Stromal cell of bone marrow (primary cell): ENCODE measurements at places on chromosomes 7 and 10.

DNA sequence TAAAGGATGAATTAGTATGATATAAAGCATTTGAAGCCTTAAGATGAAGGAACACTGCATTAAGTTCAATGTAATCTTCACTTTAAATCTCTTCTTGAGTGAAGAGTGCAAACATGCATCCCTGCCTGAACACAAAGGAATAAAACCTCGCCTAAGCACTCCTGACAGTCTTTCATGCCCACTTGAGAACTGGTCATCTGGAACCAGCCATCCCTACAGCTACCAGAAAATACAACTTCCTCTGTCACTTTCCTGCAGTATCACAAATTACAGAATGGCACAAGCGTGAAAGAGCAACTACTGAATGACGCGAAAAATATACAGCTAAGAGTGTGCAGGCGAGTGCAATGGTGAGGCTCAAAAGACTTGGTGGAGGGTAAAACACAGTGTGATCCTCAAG, 1079.9 kb downstream of the CNTNAP2 start:
- no peak for DNase-seq

- no peak for DNase-seq
Measured at GRCh38 chr7:20470082-20470481, 139.4 kb downstream of the ITGB8 start.

DNA sequence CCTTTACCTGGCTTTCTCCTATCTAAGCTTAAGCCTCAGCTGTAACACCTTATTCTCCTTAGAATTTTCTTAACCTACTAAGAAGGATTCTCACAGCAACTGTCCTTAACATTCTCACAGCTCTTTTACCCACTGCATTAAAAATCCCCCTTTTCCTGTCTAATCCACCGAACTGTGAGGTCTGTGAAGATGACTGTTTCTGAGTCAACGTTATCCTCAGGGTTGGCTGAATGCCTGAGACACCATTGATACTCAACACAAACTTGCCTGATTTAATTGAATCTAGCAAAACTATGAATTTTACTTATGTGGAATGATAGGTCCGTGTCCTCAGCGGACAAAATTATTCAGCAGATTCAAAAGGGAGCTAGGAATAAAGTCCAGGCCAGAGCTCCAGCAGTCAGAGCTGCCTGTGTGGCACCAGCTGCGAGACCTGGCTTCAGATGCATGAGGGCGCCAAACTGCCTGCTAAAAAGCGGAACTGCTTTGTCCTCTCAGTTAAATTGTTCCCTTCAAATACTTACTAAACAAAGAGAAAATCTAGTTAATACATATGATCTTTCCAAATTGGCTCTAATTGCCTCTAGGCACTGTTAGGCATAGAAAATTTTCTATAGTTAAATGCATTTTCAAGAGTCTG, 33.4 kb upstream of the VWDE start:
- no peak for DNase-seq

GRCh38 chr10:132714986-132715775, 70.8 kb downstream of the NKX6-2 start:
- DNase-seq = no peak

DNA sequence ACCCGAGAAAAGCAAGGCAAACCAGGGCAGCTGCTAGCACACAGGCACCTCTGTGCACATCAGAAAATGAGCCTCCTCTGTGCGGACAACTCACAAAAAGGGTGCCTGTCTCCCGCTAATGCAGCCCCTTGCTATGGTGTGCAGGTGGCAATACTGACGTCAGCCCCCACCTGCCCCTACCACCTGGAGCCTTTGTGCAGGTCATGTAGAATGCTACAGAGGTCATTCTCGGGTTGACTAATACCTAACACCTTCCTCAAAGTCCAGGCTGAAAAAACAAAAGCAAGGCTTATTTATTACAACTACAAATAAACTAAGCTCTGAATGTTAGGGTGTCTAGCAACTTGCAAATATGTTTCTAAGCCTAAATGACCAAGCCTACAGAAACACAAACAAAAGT, 13.9 kb downstream of the PIP4K2A start:
- no peak for DNase-seq

DNA sequence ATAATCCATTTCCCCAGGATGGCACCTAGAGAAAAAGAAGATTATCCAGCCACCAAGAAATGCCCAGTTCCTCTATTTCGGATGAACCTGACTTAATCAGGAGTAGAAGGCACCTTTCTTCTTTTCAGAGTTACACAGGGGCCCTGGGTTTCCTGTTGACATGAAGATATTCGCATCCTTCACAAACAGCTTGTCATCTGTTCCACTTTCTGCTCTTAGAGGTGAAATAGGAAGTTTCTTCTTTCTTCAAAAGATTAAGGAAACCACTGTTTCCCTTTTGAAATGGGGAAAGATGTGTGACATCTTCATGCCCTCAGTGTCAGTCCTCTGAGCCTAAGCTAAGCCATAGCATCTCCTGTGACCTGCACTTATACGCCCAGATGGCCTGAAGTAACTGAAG, 39.1 kb upstream of the RAB18 start:
- no peak for DNase-seq

DNA sequence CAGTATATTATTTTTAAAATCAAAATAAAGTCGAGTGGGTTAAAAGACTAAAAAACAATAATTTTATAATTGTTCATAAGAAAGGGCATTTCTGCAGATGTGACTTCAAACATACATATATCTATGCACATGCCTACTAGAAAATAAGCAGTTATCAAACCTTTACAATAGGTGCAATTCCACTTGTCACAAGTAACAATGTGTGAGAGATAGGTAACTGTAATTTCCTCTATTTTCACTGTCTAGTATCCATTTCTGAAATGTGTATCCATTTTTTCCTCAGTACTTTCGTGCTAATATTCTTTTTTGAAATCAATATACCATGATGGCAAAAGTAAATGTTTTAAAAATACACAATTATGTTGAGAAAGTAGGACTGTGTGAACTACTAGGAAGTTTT, 96.9 kb upstream of the GNAI1 start:
- no peak for DNase-seq

DNA sequence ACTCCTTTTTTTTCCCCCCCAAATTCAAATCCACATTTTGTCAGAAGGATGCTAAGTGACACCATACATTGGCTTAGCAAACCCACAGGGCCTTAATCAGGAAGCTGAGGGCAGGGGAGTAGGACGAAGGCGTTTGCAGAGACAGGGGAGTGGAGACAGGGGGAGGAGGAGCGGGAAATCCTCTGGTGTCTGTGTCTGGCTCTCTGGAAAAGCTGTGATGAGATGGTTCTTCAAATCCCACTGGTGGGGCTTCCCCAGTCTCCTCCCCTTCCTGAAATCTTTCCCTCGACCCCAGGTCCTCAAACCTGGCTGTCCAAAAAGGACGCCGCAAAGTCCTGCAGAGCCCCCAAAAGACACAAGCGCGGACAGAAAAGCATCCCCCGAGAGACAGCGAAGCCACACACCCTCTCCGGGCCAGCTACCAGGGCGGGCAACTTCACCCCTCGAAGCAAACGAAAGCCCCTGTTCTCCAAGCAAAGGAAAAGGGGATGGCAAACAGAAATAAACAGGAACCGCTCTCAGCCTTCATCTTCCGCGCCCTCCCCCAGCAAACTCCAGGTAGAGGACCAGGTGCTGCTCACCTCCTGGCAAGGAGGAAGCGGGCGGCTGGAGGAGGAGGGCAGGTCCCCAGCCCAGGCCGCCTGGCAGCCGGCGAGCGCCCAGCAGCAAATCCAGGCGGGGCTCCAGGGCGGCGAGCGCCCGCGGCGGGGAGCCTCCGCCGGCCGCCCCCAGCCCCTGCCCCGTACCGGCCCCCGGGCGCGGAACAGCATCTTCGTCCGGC, 520 bp downstream of the ELAPOR2 start:
- no peak for DNase-seq

DNA sequence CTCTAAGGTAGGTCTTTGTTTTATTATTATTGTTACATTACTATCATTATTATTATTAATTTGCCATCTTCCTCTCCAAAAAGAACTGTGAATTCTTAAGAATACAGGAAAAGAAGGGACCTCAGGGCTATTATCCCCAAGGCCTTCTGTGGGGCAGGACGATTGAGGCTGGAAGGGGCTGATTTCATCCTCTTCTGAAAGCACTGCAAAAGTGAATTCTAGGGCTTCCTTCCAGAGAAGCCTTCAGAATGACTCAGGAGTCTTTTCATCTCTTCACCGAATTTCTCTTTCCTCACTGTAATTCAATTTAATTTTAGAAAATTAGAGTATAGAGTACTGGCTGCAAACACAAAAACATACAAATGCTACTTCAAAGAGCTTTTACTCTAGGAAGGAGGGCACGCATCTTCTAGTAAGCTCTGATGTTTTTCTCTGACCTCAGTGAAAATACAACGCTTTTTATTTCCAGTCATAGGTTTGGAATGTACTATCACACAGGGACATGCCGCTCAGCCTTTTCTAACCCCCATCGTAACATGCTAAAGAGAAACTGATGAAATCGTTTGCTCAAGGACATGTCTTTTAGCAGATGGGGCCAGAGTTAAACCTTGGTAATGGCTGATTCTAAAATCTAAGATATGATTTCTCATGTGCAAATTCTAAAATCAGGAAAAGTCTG, 280.2 kb upstream of the PITRM1 start:
- peak; percentile 64 for DNase-seq

DNA sequence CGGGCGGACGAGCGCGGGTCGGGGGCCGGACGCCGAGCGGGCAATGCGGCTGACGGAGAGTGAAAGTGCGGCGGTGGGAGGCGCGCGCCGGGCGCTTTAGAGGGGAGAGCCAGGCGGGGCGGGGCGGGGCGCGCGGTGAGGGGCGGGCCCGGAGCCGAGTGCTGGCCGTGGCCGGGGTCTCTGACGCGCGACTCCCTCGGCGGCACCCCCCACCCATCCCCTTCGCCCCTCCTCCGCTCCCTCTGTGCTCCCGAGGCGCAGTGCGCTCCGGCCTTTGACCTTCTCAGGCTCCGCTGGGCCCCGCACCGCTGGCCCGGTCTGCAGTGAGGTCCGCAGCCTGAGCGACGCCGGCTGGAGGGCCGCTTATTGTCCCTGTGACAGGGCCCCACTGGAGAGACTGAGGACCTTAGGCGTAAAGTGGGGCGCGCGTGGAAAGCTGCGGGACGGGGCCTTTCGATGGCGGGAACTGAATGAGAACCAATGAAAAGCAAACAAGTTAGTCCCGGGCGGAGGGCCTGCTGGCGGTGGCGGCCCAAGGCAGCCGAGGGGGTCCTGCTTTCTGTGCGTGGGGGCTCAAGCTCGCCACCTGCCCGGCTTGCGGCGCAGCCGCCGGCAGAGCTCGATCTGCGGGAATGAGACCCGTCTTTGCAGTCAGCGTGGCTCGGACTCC, at the start of gene CXCL12:
Gene CXCL12 (minus strand): TSS at position 72 of the 670 bp plus-strand sequence. CDS start 92 bp downstream, outside the sequence.
- DNase-seq = peak; percentile 19

DNA sequence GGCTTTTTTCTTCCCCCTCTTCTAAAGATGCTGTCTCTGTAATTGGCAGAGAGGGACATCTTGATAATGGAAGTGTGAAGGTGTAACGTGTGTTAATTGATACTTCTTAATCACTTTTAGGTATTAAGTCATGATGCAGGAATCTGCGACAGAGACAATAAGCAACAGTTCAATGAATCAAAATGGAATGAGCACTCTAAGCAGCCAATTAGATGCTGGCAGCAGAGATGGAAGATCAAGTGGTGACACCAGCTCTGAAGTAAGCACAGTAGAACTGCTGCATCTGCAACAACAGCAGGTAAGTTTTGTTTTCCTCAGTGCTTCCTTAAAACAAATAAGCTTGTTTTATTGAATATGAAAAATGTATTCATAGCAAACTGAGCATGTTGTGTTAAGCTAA, 11.8 kb downstream of the FOXP2 start:
- DNase-seq = no peak

DNA sequence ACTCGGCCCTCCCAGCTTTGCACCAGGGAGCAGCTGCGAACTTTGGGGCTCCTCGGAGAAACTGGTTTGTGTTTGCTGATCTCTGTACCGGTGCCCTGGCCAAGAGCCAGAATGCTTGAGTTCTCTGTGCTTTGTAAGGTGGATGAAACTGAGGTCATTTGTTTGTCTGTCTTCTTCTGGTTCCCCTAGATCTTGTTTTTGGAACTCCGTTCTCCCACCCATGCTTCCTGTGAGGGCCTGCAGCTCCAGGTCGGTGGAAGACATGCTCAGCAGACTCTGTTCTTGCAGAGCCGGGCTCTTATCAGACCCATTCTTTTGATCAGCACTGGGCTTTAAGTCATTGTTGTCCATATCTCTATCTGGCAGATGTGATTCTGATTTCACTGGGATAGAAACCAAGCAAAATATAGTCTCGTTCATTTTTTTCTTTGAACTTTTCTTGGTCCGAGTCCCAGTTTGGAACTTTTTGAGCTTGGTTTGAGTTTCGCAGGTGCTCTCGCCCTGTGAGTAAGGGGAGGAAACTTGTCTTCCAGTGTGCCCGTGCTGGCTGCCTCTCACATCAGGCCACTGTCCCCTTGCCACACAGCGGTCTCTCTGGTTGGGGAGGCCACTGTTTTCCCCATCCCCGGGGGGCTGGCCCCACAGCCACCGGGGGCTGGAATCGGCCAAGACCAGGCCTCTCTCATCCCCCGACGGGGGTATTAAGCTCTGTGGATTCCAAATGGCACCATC, 31.2 kb downstream of the JCAD start:
- no peak for DNase-seq

GRCh38 chr7:134444198-134444960, 14.5 kb downstream of the AKR1B1 start:
- no peak for DNase-seq

GRCh38 chr10:98878921-98879320, 356.7 kb downstream of the HPSE2 start:
- no peak for DNase-seq

- DNase-seq = no peak
Measured at GRCh38 chr7:135326636-135327280, 93.1 kb downstream of the STRA8 start.

- DNase-seq = no peak
Measured at GRCh38 chr10:91521439-91521838, 111.3 kb downstream of the HECTD2 start.

DNA sequence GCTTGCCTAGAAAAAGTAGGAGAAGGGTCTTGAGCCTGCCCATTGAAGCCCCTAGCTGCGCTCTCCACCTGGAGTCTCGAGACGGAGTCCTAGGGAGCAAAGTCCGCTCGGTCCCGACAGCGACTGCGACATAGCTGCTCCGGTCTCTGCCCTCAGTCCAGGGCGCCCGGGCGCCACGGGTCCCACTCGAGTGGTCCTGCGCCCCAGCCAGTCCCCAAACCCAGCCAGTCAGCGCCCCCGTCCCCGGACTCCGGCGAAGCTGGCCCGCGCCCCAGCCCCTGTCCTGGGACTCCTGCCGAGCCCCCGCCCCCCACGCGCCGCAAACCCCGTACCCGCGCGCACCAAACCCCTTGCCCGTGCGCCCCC, 490 bp downstream of the TNS3 start:
- no peak for DNase-seq

- no peak for DNase-seq
Measured at GRCh38 chr10:117107238-117107637, 30.8 kb downstream of the VAX1 start.

- no peak for DNase-seq
Measured at GRCh38 chr7:44515590-44516268, 25.3 kb upstream of the NUDCD3 start.
